NCI-H2081 treated with DMSO at 0.1 percent for 48 hours (cell line): ENCODE measurements at places on chromosomes 2 and 18.

GRCh38 chr18:5424903-5425664, 118.7 kb downstream of the EPB41L3 start:
- DNase-seq = no peak

DNA sequence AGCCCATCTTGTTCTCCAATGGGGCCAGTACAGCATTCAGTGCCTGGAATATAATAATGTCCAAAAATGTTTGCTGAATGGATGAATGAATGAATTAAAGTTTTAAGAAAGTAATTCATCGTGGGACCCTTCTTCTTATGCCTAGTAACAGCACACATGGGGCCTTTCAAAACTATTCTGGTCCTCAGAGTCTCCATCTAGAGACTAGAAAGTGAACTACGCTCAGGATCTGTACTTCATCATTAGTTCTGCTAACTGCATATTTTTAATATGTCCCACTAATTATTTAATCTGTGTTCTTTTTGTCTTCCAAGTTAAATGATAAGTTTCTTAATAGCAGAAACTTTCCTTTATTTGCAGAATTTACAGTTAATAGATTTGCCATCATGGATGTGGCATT, 172.5 kb downstream of the SMAD2 start:
- no peak for DNase-seq

GRCh38 chr2:69054431-69054830, 41.5 kb downstream of the ANTXR1 start:
- DNase-seq = no peak

GRCh38 chr2:23050388-23050787, 334.6 kb upstream of the KLHL29 start:
- DNase-seq = no peak

GRCh38 chr2:149470046-149470445, 117.5 kb downstream of the MMADHC start:
- DNase-seq = no peak

DNA sequence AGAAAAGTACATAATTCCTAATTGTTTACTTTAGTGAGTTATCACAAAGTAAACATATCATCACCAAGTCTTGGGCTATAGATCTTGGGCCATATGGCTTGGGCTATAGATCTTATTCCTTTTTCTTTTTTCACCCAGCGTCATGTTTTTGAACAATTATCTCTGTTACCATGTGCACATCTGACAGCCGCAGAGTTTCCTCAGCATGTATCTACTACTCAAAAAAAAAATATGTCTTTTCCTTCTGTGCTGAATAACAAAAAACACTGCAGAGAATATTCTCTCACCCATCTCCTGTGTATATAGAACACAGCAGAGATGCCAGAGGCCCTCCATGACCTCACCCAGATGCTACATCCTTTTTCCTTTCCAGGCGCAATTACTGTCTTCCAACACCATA, 76.2 kb upstream of the MYO3B start:
- no peak for DNase-seq

DNA sequence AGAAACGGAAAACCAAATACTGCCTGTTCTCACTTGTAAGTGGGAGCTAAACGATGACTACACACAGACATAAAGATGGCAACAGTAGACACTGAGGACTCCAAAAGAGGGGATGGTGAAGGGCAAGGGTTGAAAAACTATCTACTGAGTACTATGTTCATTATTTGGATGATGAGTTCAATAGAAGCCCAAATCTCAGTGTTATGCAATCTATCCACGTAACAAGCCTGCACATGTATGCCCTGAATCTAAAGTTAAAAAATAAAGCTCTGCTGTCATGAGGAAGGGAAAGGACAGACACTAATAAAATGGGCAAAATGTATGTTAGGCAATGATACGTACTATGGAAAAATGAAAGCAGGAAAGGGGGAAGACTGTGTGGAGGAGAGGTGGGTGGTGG, 376.0 kb downstream of the TGIF1 start:
- no peak for DNase-seq

DNA sequence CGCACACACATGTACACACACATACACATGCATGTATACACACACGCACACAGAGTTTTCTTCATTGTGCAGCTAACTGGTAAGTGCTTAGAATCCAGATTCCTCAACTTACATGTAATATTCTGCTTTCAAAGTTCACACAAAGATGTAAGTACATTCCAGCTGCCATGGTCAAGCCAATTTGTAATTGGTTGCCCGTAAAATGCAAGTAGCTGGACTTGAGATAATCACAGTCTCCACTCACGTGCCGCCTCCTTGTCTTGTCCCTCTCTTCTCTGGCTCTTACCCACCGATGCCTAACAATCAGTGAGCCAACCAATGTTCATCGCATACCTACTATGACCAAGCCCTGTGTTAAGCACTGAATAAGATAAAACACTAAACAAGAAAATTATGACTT, 77.8 kb downstream of the SOCS6 start:
- no peak for DNase-seq

DNA sequence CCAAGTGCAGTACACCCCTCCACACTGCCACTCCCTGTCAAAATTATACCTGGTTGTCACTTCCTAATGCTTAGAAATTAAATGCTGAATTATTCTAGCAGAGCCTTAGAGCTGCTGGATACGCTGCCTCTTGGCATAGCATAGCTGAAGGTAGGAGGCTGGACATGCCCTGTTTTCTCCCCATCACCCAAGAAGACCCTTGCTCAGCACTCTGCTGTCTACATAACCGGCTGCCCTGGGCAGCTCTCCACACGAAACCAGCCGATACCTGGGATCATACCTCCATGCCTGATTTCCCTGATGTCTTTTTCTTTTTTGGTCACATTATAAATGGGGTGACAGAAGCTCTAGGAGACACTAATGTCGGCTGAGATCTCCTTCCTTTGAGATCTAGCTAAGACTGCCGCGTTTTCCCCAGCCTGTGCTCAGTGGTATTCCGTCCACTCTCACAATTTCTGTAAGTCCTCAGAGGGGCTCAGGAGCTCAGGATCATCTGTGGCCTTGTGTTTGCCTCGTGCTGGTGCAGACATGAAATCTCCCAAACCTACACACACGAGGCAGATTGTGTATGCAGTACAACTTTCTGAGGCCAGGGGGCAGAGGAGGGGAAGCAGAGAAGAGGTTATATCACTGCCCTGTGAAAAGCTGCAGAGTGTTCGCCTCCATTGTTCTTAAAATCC, 13.5 kb upstream of the ZAP70 start:
- DNase-seq = peak; percentile 30

GRCh38 chr2:162424816-162425215, 80.9 kb downstream of the GCA start:
- no peak for DNase-seq

GRCh38 chr2:129464036-129464435, 515.4 kb upstream of the RAB6C start:
- no peak for DNase-seq

- no peak for DNase-seq
Observed at GRCh38 chr2:197071790-197072436, 145.4 kb upstream of the PGAP1 start.

GRCh38 chr2:186558512-186559276, 31.2 kb upstream of the ITGAV start:
- no peak for DNase-seq

DNA sequence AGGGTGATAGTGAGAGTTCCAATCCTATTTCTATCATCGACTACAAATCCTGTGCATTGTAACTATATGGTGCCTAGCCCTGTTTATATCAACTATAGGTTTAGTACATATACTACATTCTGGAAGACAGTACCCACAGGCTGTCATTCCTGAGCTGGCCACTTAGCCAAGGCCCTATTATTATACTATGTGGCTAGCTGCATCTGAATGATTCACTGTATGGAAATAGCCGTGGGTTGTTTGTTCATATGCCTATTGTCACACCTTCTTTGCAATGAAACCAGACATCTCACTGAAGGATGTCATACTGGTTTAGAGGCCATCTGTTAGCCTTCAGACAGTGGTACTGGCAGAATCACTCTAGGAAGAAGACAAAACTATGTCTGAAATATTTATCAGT, 62.3 kb upstream of the FSIP2 start:
- no peak for DNase-seq

DNA sequence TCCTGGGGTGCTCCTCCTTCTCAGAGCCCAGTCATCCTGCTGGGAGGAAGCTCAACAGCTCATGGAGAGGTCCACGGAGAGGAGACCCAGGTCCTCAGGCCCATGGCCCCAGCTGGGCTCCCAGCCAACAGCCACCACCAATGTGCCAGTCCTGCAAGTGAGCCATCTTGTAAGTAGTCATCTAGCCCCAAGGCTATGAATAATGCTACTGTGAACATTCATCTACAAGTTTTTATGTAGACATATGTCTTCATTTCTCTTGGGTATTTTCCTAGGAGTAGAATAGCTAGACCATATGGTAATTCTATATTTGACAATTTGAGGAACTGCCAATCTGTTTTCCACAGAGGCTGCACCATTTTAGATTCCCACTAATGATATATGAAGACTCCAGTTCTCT, 166.1 kb downstream of the MTCL1 start:
- DNase-seq = no peak

DNA sequence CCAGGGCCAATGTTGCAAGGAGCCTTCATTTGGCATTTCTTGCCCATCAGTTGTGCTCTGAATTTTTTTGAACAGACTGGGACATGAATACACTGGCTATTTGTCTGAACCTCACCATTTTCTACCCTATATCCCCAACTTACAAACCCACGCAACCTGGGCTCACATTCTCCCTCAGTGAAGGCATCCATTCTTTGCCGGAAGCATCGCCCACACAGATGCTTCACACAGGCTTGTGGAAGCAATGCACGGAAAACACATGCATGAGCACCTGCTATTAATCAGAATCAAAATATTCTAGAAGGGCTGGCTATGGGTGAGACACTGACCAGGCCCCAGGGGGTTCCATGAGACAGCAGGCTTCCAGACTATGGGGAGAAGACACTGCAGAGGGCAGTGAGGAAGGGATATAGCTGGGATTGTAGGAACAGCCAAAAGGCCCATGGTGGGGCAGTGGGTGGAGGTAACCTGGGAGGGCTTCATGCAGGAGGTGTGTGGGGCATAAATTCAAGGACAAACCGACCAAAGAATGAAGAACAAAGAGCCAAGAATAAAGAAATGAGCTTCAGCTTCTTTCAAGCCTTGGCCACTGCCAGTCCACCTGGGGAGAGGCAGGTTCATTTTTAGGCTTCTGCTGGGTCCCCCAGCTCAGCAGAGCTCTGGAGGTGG, 261.5 kb downstream of the CELF4 start:
- DNase-seq = no peak

DNA sequence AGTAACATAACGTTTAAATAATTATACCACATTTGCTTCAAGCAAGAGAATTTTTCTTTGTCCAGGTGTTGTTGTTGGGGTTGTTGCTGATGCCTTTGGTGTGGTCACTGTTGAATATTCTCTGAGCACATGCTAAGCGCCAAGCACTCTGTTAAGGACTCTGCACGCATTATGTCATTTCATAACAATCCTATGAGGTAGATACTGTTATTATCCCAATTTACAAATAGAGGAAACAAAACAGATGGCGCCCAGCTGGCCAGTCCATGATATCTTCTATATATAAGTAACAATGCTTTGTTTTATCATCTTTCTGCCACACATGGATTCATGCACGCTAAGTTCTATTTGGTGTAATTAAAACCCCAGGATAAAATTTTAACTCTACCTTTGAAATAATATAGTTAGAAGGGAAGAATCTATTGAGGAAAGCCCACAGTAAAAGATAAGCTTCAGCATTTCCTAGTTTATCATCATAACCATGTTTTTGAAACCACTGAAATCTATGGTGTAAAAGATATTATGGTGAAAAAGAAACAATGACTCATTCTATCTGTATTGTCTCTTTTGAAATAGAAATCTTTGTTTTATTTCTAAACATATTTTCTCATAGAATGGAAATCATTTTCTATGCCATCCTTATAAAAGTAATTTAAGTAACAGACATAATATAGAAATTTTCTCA, 199.7 kb downstream of the PID1 start:
- no peak for DNase-seq

GRCh38 chr2:133790711-133791110, 222.4 kb upstream of the NCKAP5 start:
- DNase-seq = no peak

GRCh38 chr2:198053148-198053547, 248.8 kb downstream of the PLCL1 start:
- no peak for DNase-seq

- DNase-seq = no peak
Observed at GRCh38 chr2:228728961-228729360, 542.1 kb downstream of the PID1 start.

GRCh38 chr2:209388446-209389037, 35.3 kb upstream of the MAP2 start:
- no peak for DNase-seq

DNA sequence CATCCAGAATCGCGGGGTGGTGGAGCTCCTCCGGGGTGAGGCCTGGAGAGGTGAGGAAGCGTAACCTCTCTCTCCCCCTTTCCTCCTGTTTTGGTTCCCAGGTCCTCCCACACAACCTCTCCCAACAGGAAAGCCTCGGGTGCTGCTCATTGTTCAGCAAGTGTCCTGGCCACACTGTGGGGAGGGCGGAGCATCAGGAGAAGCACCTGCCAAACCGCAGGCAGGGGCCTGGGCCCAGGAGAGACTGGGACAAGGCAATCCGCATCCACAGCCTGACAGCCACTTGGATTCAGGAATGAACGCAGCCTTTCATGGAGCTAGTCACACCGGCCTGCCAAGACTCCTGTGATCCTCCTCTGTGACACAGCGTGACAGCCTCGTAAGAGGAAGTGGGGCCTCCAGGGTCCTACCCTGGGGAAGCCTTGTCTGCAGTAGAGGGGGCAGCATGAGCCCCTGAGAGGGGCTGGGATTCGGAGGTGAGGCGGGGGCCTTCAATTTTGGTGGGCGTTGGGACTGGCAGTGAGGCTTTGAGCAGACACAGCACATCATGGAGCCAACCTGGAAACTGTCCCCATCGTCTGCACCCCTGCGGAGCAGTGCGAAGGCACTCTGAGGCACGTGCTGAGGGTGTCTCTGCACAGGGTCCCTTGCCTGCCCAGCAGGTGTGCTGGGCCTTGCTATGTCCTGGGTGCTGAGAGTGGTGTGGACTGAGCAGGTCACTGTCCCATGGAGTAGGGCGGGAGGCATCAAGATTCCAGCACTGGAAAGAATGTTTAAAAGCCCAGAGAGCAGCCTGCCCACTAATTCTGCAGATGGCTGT, 62.2 kb downstream of the EDAR start:
- no peak for DNase-seq

DNA sequence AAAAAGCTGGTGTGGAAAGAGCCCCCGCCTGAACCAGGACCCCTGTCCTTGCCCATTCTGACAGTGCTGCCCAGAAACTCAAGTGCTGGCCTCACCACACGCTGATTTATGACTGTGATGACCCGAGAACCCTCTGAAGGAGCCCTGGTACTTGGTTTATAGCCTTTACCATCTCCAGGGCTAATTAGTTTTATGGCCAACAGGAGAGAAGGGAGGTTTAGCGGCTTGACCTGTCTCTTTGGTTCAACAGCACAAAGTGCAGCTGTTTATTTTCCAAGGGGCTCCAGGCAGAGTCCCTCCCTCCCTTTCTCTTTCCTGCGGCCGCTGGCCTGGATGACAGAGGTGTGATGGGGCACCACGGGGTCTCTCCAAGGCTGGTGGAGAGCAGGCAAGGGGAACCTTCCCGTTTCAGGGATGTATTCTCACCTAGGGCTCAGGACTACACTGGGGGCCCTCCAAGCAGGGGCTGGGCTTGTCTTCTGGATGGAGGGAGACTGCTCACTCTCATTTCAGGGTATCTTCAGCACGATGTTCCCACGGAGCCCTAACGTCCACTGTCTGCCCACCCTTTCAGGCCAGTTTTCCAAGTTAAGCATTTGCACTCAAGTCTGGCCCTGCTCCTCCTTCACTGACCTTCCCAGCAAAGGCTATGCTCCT, 174.2 kb upstream of the GLI2 start:
- DNase-seq = no peak

- DNase-seq = no peak
Observed at GRCh38 chr2:74261204-74261864, 62.9 kb downstream of the MTHFD2 start.
